Activated T-cell treated with anti-CD3 and anti-CD28 coated beads, Interleukin-2, amount 50 U/mL, for 72 hours (primary cell): ENCODE measurements at places on chromosomes 2 and 18.

DNA sequence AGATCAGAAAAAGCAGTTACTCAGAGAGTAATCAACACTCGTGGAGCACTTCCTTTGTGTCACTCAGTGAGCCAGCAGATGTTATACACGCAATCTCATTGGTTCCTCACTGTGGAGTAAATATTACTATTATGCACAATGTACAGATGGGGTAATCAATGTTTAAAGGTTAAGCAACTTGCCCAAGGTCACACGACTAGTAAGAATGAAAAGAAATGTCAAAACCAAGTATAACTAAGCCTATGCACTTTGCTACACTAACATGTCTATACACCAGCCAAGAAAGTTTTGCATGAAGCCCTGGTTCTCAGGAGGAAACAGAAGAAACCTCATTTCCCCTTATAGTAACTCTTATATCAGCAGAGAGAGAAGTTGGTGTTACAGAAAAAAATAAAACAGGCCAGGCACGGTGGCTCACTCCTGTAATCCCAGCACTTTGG is 5.4 kb downstream of the METTL21A start:
- DNase-seq = no peak

GRCh38 chr2:102470168-102470567 is 2.9 kb upstream of the SLC9A4 start:
- no peak for DNase-seq

DNA sequence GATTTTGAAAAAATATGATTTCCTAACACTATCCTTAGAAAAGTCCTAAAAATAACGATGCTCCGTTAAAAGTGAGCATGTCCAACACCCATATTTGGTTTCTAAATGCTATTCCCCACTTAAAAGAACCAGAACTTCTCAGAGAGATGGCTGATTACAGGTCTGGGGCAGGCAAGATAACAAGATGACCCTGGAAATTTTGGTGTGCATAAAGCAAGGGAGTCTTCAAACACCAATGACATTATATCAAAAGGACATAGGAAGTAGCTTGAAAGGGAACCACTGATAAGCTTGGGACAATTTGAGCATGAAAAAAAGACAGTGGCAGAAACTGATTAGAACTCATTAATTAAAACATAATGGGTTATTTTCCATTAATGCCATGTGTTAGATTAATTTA is 17.9 kb downstream of the STK17B start:
- no peak for DNase-seq

GRCh38 chr2:32168513-32168912 is 2.8 kb downstream of the SLC30A6 start:
- no peak for DNase-seq

DNA sequence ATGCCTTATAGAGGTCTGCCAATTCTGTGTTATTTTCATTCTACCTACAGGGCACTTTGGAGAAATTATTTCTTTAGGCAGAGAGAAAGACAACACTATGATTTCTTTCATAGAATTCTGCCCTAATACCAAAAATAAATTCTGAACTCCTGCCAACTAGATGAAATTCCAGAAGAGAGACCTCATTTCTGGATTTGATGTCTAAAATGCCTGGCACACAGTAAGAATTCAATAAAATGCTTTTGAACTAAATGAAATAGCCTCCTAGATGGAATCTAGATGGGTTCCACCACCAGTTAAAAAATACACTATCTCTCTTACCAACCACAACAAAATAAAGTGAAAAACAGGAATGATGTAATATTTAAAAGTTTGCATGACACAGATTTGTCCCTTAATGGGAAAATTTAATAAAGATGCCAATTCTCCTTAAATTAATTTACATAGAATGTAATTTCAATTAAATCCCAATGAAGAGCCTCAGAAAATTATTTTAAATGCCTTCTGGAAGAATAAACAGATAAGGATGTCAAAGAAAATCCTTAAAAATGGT is 75.0 kb downstream of the OSBPL1A start:
- DNase-seq = no peak

DNA sequence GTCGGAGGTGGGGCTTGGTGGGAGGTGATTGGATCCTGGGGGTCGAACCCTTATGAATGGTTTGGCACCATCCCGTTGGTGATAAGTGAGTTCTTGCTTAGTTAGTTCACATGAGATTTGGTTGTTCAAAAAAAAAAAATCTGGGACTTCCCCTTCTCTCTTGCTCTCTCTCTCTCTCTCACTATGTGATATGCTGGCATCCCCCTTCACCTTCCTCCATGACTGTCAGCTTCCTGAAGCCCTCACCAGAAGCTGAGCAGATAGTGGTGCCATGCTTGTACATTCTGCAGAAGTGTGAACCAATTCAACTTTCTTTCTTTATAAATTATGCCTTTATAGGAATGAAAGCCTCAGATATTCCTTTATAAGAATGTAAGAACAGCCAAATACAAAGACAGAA is 269.7 kb upstream of the APCDD1 start:
- DNase-seq = no peak

- no peak for DNase-seq
Observed at GRCh38 chr2:232103140-232103737, 141.7 kb downstream of the DIS3L2 start.

DNA sequence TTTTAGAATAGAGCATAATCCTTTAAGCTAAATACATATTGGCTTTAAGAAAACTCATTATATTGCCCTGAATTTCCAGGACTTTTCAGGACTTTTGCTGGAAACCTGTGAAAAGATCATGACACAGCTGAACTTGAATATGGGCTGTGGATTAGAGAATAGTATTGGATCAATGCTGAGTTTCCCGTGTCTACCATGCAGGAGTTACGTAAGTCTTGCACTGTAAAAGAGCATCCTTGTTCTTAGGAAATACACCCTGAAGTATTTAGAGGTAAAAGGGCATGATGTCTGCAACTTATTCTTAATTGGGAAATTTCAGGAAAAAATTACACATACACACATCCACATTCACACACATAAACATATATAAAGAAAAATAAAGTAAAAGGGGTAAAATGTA is 82.1 kb downstream of the ZFP36L2 start:
- no peak for DNase-seq

DNA sequence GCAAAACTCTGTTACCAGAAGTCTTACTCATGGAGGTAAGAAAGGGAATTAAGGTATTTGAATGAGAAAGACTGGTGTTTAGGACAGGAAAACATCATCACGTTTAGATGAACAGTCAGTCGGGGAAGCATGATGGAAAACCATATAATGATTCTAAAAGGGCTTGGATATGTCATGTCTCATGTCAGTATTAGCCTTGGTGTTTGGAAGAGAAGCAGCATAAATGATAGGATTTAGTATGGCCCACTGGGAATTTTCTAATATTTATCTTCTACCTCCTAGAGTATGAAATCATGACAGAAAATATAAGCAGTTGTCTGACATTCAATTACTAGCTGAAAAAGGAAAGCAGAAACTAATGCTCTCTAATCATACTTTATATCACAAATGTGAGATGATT is 1643.6 kb upstream of the CELF4 start:
- DNase-seq = no peak

GRCh38 chr2:229740279-229740678 is 25.9 kb upstream of the DNER start:
- DNase-seq = no peak
